T47D (cell line): ENCODE measurements at places on chromosomes 7 and 10.

DNA sequence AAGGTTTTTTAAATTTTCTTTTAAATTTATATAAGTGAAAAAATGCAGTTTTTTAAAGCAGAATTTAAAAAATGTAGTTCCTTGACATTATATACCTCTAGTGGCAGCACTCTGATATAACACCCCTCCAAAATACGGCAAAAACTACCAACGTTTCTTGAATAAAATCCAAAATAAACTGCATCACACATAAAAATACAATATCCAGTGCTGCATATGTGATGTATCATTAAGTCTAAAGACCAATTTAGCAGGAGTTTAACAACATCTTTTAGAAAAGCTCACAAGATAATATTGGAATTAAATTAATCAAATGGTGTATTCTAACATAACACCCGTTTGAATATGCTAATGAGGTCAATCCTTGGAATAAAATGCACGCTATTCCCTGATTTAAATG is 1.4 kb downstream of the TCERG1L start:
- DNase-seq: no peak

GRCh38 chr10:68332259-68333057 is at the start of gene PBLD:
TSS of gene PBLD (minus strand) at chr10:68332928. CDS start at chr10:68306844, 26,084 bp downstream.
- no peak for DNase-seq

DNA sequence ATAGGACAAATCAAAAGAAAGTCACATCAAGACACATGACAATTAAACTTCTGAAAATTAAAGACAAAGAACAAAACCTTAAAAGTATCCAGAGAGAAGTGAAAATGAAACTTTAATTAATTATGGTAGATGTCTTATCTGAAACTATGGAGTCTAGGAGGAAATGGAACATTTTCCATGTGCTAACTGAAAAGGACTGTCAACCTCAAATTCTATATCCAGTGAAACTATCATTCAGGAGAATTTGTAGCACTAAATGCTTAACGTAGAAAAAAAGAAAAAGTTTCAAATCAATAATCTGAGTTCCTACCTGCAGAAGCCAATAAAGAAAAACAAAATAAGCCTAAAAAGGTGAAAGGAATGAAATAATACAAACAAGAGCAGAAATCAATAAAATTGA is 33.1 kb upstream of the C10orf71 start:
- no peak for DNase-seq

GRCh38 chr7:159019111-159019510 is 125.6 kb downstream of the VIPR2 start:
- no peak for DNase-seq

DNA sequence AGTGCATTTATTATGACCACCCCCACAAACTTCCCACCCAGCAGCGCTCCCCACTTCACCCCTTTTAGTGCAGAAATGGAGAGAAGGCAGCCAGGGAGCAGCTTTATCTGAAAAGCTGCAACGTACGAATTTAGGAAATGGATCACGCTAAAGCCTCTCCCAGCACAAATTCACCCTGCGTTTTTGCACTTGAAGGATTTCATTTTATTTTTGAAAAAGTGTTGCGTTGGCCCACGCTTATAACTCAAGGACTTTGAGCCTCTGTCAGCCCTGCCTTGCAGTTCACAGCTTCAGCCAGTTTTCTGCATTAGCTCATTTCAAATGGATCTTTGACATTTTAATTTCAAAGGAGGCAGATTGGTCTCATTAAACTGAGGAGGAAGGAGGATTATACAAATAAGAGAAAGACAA is 556.1 kb downstream of the KCNMA1 start:
- DNase-seq: no peak

DNA sequence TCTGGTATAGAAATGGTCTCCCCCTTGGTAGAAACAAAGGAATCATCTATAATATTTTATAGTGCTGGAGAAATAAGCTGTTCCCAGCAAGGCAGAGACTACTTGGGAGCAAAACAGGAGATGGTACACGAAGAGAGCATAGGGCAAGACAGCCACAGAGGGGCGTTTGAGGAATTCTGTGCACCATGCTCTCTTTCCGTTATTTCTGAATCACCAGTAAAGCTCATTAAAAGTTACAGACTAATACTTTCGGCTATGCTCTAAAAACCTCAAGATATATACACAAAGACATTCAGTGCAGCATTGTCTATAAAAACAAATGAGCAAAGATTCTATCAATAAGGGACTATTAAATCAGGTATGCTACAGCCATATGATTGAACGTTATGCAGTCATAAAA is 68.5 kb upstream of the FHIP2A start:
- no peak for DNase-seq

GRCh38 chr10:94266091-94266490 is 96.6 kb downstream of the NOC3L start:
- no peak for DNase-seq

GRCh38 chr10:29925771-29926692 is 133.4 kb downstream of the JCAD start:
- no peak for DNase-seq

DNA sequence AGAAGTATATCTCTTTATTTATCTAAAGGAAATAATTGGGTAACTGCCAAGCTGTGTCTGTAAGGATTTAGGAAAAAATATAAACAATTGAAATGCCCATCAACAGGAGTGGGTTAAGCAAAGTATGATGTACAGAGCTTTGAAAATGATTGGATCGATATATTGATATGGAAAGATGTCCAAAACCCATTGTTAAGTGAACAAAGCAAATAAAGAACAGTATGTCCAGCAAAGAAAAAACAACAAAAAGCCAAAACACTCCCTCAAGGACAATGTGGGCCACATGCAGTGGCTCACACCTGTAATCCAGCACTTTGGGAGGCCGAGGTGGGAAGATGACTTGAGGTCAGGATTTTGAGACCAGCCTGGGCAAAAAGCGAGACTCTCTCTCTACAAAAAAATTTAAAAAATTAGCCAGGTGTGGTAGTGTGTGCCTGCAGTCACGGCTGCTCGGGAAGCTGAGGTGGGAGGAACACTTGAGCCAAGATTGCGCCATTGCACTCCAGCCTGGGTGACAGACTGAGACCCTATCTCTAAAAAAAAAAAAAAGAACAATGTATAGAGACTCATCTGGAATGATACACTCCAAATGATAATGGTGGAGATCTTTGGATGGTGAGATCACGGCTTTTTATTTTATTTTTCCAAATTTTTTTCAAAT is 37.9 kb downstream of the XRCC2 start:
- DNase-seq: no peak

- no peak for DNase-seq
Observed at GRCh38 chr7:122309421-122309820, 4.9 kb upstream of the FEZF1 start.

DNA sequence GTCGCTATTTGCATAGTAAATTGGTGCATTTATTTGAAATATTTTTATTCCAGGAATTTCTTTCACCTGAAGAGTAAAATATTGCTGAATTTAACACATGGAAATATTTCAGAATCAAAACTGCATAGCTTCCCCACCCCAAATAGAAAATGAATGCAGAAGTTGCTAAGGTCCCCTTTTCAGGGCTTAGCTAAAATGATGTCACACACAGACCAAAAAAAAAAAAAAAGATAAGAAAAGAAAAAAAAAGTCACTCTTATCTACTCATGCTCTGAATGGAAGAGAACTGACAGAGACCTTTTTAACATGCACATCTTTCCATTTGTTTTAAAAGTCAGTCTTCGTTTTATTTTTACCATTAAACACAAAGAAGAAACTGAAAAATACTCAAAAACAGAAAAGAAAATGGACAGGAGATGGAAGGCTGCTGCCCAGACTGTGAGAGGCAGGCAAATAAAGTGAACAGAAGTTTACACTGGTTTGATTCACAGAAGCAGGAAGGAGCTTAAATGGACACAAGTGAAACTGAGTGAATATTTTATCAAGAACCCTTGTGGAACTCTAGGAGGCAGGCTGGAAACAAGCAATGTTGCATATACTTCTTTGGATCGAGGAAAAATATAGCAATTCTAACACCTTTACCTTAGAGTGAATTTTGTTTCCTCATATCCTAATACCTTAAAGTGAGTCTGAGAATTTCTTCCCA is 32.0 kb downstream of the PSMC2 start:
- no peak for DNase-seq

- DNase-seq: no peak
Observed at GRCh38 chr7:72925546-72926120, 738 bp downstream of the POM121 start.

DNA sequence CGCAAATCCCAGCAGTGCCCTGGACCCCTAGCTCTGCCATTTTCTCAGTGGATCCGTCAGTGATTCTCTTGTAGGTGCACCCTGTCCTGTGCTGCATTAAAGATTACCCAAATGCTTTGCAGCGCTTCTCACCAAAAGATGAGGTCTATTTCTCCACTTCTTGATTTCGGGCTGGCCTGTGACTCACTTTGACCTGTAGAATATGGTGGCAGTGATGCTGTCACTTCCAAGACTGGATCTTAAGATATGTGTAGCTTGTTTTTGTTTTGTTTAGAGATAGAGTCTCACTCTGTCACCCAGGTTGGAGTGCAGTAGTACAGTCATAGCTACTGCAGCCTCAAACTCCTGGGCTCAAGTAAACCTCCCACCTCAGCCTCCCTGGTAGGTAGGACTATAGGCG is 37.0 kb upstream of the ZMIZ1 start:
- no peak for DNase-seq

DNA sequence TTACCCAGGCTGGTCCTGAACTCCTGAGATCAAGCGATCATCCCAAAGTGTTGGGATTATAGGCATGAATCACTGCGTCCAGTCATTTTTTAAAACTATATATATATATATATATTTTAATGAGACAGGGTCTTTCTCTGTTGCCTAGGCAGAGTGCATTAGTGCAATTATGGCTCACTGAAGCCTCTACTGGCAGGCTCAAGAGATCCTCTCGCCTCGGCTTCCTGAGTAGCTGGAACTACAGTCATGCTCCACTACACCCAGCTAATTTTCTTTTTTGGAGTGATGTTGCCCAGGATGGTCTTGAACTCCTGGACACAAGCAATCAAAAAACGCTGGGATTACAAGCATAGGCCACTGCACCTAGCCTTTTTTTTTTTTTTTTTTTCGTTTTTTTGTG is 55.3 kb upstream of the KAT6B start:
- no peak for DNase-seq

GRCh38 chr7:82578430-82578829 is 134.9 kb upstream of the CACNA2D1 start:
- no peak for DNase-seq

DNA sequence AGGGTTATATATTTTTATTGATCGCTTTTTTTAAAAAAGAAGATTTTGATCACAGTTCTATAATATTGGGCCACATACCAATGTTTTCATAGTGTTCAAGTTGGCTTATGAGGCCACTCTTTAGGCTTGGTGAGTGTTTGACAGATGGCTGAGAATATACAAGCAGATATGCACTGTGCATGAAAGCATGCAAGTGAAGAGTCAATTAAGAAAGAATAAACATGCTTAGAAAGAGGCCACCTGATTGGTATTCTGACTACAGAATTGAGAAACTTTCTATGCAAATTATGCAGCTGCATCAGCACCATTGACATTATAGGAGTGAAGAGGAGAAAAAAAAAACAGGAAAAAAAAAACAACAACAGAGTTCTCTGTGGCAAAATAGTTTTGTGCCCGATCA is 39.9 kb downstream of the CABCOCO1 start:
- DNase-seq: no peak

- no peak for DNase-seq
Observed at GRCh38 chr10:88392222-88392621, 190.9 kb downstream of the RNLS start.

- DNase-seq: peak; percentile 80
Observed at GRCh38 chr10:102596506-102596971, 47.7 kb upstream of the TRIM8 start.

DNA sequence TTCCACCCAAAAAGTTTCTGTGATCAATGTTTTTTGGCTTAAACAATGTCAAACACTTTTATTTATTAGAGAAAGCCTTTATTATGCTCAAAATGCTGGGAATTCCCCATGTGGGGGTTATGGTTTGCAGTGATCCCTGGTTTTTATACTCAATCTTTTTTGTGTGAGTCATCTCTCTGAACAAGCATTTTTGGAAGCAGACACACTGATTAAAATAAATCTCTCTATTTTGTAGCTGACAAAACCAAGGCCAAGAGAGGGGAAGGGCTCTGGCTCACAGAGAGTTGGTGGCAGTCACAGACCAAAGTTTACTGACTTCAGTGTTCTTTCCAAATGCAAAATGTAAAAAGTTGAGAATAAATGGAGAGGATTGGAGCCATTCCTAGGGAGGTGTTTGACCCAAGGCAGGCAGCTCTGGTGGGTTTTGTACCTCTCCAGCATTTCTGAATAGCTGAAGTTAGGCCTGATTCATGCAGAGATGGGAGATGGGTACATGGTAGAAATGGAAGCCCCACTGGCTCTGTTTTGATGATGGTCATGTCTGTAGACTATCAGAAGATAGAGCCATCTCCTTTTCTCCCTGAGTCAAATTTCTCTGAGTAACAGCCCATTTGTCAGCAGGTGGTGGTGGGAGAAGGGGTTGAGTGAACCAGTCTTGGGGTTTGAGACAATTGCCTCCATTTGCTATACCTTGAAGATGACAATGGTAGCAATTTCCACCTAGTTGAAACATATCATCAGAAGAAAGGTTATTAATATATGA is 45.4 kb upstream of the NAMPT start:
- no peak for DNase-seq

GRCh38 chr7:46123-46829 is 146.1 kb upstream of the FAM20C start:
- no peak for DNase-seq

DNA sequence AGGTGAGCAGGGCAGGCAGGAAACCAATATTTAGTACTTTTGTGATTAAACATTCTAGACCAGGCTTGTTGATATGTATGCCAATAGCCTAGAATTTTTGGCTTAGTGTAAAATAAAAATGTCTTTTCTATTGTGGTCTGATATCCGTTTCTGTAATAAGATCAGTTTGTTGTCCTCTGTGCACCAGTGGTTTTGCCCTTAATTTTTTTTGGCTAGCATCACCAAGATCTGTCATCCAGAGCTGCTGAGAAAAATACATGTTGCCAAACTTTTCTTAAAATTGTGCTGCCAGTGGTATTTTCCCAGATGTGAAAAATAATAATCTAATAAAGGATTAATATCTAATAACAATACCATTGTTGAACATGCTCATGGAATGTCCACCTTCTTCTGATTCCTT is 115.6 kb downstream of the TWIST1 start:
- no peak for DNase-seq

DNA sequence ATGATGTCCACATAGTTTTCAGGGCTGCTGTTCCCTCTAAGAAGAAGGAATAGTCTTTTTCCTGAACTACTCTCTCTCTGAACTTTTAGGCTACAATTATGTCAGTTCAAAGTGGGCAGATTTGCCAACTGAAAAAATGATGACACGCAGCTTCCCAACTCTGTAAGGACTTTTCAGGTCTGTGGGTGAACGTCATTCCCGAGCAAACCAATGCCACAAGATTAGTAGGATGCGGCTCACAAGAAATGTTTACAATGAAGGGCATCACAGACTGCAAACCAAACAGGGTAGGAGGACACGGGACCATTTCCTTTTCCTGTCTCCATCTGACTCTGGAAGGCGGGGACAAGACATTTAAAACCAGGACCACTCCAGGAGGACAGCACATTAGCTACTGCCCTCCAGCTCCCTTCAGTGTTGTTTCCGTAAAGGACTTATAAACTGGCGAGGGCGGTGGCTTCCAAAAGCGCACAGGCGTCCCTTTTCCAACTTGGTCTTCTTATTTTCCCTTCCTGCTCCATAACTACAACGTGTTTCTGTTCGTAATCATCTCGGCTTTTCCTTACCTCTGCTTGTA is 539 bp upstream of the MKLN1 start:
- peak; percentile 26 for DNase-seq

- DNase-seq: no peak
Observed at GRCh38 chr10:75034131-75034512, 77.3 kb upstream of the SAMD8 start.
